ENCODE measurements at places on chromosomes 11 and 22. TPM values are rescaled to one million over a fixed set of nuclear protein-coding genes. Genes with fewer than 3 reads are reported as not detected.

The OR10D3 gene
- total RNA-seq = not detected

The LYVE1 gene
- total RNA-seq = not detected

The RAG2 gene
- total RNA-seq = not detected

The NPAS4 gene
- total RNA-seq = not detected

The SSH3 gene
- 27.7 TPM for total RNA-seq

The KRTAP5-7 gene
- not detected for total RNA-seq

The KRTAP5-10 gene
- total RNA-seq = not detected

The ZNF280A gene
- not detected for total RNA-seq

The TH gene
- 2.9 TPM for total RNA-seq

The CARD16 gene
- total RNA-seq = 11.6 TPM

The OTOG gene
- not detected for total RNA-seq

The ALDH3B1 gene
- not detected for total RNA-seq

The MS4A6E gene
- not detected for total RNA-seq

The OR5B2 gene
- not detected for total RNA-seq

The CRYBA4 gene
- total RNA-seq = not detected

The SYT7 gene
- 4.5 TPM for total RNA-seq

The SCUBE1 gene
- total RNA-seq = not detected

The MFRP gene
- total RNA-seq = not detected

The OLFML1 gene
- total RNA-seq = not detected

The MRPL16 gene
- 74.5 TPM for total RNA-seq

The UBE2L3 gene
- 92.2 TPM for total RNA-seq

The RFPL2 gene
- total RNA-seq = not detected

The MS4A6A gene
- total RNA-seq = not detected

The CHRM4 gene
- total RNA-seq = not detected

The ADAMTS15 gene
- total RNA-seq = 0.49 TPM

The MB gene
- total RNA-seq = not detected

The JAML gene
- total RNA-seq = not detected

The DBX1 gene
- total RNA-seq = not detected

The SCGB1C1 gene
- not detected for total RNA-seq

The ABTB2 gene
- 0.99 TPM for total RNA-seq

The GALR3 gene
- total RNA-seq = not detected

The DERL3 gene
- total RNA-seq = 1.9 TPM

The CCDC188 gene
- total RNA-seq = not detected

The APOBEC3B gene
- 0.41 TPM for total RNA-seq

The TP53I11 gene
- total RNA-seq = 38.4 TPM

The SCGB1A1 gene
- total RNA-seq = not detected

The RTN4RL2 gene
- 0.10 TPM for total RNA-seq

The TRIM22 gene
- 63.6 TPM for total RNA-seq

The KIF18A gene
- 16.8 TPM for total RNA-seq

The OR5M3 gene
- total RNA-seq = not detected

The CCDC73 gene
- not detected for total RNA-seq

The PRDM11 gene
- total RNA-seq = 5.7 TPM

The DGCR6 gene
- total RNA-seq = 0.48 TPM

The SLC25A18 gene
- not detected for total RNA-seq

The SLC5A1 gene
- total RNA-seq = 0.10 TPM

The RIC3 gene
- total RNA-seq = 0.39 TPM

The DMC1 gene
- 4.0 TPM for total RNA-seq

The GP1BB gene
- 0.54 TPM for total RNA-seq

The AIP gene
- 40.4 TPM for total RNA-seq

The GLYATL1 gene
- 0.18 TPM for total RNA-seq

The P2RY6 gene
- not detected for total RNA-seq

The MGAT3 gene
- total RNA-seq = not detected

The RSF1 gene
- total RNA-seq = 36.0 TPM

All from foreskin keratinocyte (primary cell).